ENCODE measurements at places on chromosomes 3 and 15.
A peak's percentile ranks its signal among the peaks of the same experiment; 100 is the strongest.

DNA sequence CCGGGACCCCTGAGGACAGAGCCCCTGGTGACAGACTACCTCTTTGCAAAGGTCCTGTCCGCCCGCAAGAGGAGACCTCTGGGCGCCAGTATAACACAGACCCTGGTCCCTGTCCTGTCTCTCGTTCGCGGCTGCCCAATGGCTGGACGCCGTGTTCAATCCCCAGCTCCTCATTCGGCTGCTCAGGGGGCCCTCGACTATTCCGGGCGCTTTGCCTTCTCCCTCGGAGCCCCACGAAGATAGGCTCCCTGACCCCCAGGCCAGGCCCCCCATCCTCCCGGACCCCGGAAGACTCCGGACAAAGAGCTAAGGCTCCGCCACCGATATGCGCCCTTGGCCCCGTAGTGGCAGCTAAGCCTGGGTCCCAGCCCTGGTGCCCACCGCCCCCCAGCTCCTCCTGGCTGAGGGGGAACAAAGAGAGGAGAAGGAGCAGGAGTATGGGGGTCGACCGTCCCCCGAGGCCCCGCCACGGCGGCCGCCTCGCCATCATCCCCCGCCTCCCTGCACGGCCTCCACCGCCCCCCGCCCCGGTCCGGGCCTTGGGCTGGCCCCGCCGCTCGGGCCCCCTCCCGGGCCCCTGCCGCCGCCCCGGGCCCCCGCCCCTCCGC, 437 bp downstream of the CELSR3 start:
- DNase-seq: no peak

DNA sequence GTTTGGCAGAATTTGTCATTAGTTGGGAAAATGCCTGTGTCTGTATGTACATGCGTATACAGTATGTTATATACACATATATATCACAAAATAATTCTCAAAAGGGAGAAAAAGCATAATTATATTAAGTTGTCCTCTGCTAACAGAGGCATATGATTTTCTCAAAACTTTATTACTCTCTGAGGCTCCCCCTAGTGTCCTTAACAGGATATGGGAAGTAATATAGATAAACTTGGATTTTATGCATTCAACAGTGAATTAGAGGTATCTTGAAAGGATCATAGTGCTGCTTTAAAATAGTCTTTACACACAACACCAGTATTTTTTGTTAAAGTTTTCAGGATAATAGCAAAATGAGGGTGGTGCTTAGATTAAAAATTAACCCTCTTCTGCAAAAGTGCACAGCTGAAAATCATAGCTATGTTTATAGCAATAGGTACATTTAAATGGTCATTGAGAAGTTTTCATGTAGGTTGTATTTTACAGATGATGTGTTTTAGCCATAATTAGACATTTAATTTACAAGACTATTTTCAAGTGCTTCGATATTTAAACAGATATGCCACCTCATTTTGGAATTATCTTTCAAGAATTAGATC, 454.0 kb upstream of the ROBO2 start:
- peak; percentile 15 for DNase-seq

- DNase-seq: no peak
Observed at GRCh38 chr3:47011371-47011770, 31.9 kb downstream of the NBEAL2 start.

DNA sequence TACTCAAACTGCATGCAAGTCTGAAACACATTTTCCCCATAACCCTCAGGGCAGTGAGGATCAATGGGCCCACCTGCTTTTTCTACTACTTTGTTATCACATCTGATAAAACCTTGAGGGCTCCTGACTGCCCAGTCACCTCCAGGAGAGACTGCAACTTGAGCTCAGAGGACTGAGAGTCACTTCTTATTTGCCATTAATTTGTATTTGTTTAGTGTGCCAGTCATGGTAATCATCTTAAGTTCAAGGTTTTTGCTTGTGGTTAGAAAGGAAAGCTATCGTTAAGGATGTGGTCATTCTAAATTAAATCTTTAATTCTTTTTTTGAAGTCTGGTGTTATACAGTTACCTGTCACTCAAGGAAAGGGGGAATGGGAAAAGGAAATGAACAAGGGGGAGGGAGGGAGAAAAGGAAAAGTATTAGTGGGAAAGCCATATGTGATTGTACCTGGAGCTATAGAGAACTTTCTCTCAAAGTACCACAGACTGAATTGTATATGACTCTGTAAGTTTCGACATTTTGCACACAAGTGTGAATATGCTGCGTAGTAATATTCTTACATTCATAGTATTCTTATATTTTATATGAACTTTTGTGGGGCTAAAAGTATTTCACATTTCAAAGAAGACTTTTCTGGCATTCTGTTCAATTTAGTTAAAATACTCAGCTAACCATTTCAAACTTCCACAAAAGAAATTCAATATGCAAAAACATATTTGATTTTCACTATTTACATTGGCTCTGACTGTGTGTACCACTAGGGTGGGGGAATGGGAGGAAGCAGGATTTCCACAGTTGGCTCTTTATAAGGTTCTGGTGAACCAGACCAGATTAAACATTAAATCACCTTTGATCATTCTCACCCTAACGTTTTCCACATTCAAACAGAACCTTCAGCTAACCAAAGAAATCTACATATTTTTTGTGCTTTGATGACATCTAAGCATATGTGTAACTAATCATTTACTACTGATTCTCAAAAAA, 166.5 kb upstream of the ATP11B start:
- no peak for DNase-seq

DNA sequence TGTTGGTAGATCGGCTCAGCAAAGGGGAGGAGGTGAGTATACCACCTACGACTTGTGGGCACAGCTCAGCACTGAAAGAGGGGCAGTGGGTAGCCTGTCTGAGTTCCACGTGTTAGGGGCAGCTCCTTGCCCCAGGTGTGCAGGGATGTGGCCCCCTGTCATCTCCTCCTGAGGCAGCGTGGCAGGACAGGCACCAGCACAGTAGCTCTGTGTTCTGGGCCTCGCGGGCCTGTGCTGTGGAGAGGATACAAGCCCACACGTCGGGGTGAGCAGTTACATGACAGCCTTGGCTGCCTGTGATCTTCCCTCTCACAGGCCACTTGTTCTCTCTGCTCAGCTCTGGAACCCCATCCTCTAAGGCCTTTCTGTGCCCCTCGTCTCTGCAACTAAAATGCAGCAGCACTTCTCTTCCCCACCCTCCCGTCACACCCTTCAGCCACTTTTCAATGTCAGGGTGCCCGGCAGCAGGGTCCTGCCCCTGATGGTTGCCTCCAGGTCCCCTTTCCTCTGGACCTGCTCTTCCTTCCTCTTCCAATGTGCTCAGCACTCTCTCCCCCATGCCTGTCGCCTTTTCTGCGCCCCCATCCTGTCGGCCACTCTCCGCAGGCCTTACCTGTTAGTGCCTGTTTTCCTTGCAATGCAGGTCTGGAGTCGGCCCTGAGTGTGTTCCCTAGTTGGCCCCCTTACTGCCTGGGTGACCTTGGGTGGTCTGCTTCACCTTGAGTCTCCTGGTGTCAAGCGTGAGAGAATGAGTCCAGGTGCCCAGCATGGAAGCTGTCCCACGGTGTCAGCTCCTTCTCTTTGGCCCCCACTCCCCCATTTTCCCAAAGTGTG, 18.2 kb upstream of the CPNE9 start:
- DNase-seq: no peak

GRCh38 chr3:69425249-69425648, 39.4 kb upstream of the FRMD4B start:
- peak; percentile 38 for DNase-seq

DNA sequence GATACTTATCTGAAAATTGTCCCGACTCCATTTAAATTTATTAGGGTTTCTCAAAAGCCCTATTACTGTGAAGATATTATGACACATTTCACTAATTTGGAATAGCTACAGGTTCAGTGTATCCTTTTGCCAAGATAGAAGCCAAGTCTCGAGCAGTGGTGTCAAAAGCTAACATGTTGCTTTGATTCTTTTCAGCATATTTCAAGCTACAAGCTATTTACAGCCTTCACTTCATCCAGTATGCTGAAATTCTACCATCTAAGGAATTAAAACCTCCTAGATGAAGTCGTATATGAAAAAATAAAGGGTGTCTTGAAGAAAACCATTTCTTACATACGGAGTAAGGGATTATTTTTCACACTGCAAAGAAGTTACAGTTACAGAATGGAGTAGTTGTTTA, 31.2 kb upstream of the ADAMTS9 start:
- no peak for DNase-seq

DNA sequence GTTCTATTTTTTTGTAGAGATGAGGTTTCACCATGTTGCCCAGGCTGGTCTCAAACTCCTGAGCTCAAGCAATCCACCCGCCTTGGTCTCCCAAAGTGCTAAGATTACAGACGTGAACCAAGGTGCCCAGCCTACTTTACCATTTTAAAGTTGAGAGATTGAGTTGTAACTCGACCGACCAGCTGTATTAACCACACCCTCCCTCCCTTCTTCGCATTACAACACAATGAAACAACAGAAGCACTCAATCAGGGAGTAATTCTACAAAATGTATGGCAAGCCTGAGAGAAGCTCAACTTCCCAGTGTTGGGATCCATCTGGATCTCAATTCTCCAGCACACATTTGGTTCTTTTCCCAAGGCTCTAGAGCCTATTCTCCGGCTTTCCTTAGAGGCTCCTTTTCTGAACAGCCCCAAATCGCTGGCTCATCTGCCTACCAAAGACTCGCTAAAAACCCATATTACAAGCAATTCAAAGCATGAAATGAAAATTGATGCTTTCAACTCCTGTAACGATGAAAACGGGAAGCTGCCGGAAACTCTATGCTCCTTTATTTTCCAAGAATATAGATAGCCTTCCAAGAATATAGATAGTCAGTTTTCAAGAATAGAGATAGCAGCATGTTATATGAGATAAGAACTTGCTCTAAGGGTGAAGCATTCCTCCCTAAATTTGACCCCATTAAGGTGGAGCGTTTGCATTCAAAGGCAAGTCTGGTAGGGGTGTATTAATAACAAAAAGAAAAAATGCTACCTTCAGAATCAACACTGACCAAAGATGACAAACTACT, 450.9 kb downstream of the MAGI1 start:
- DNase-seq: no peak

GRCh38 chr3:179681492-179682263, 28.8 kb downstream of the USP13 start:
- DNase-seq: peak; percentile 23

GRCh38 chr3:118991775-118992174, 42.9 kb downstream of the IGSF11 start:
- no peak for DNase-seq

GRCh38 chr3:133750259-133750656, 4.1 kb downstream of the TF start:
- DNase-seq: no peak

- DNase-seq: no peak
Observed at GRCh38 chr3:10411598-10412332, 90.9 kb upstream of the SEC13 start.

DNA sequence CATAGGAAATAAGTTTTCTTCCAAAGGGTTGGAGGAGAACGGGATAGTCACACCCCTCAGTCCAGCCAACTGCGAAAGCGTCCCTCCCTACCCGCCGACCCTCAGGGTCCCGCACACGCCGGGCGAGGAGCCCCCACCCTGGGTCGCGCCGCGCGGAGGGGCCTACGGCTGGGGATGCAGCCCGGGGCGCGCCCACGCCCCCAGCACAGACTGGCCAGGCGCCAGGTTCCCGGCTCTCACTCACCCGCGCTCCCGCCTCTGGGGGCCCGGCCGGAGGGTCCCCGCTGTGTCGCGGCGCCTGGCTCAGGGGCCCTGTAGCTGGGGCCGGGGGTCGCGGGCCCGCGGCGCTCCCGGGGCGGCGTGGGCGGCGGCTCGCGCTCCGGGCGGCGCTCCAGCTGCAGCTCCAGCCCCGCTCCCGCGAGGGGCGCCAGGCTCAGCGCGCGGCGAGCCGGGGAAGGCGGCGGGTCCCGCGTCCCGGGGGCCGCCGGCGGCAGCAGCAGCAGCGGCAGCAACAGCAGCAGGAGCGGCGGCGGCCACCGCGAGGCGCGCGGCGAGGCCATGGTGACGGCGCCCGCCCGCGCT, 375 bp downstream of the HEG1 start:
- DNase-seq: peak; percentile 37

- peak; percentile 50 for DNase-seq
Observed at GRCh38 chr3:46089237-46090011, 62.1 kb upstream of the XCR1 start.

DNA sequence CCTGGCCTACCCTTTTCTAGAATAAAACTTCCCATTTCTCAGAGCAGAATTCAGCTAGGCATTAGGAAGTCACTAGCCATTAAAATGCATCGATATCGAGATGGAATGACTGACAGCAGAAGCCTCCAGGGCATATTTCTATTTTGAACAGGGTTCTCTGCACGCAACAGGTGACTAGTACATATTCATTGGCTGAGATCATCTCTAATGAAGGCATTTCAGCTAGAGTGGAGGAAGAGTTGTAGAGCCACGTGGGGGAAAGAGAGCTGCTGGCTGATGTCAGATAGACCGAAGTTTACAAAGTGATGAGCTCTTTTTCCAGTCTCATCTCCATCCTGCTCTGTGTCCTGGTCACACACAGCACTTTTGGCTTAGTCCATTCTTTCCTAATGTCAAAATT, 7.5 kb downstream of the TMEM40 start:
- peak; percentile 51 for DNase-seq

GRCh38 chr15:36406366-36406765, 173.1 kb upstream of the CDIN1 start:
- DNase-seq: no peak

DNA sequence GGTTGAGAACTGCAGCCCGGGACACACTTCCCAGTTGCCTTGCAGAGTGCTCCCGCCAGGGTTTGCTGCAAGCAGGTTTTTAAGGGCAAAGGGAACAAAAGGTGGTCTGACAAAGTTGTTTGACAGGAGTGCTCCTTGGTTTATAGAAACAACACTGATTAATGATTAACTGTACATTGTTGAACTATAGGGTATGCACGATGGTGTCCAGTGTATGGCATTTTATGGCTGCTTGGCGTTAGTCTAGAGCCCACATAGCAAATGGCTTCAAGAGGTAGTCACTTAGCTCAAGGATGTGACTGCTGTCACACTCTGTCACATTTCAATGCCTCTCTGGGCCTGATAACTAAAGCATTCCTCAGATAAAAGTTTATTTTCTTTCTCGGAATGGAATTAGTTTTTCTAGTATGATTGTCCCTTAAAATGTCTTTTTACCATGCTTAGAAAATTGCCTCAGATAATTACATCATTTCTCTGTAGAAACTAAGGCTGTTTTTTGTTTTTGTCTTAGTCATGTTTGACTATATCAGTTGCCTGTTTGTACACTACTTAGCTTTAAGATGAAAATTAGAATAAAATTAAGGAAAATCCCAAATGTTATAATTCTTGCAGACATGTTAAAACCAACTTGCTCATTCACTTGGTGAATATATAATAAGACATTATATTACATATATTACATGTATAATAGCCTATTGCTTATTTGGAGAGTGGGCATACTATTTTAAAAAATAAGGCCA, 61.3 kb upstream of the GATM start:
- no peak for DNase-seq

DNA sequence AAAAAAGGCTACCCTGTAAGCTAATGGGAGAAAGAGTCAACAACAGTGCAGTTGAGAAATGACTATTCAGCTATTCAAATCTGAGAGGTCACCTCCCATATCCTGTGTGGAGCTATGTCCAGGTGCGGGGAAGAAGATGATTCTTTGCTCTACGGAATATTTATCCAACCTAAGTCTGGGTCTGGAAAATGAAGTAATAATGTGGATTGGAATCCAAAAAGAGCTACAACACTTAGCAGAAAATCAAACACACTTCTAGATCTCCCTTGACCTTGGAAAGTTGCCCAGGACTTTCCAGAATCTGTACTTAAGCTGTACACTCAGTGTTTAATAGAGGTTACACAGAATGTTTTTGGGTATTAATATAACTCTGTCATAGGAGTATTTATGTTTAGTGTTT, 251.9 kb downstream of the NAALADL2 start:
- peak; percentile 15 for DNase-seq

- DNase-seq: no peak
Observed at GRCh38 chr3:52889901-52890300, 7.4 kb downstream of the STIMATE start.
